Urinary bladder (tissue), 4 donors: ENCODE measurements at places on chromosomes 7 and 10. TPM values are rescaled to one million over a fixed set of nuclear protein-coding genes. Genes with fewer than 3 reads are reported as not detected.

Gene PLPP4
- 3.6 TPM for total RNA-seq

Gene TEX36
- total RNA-seq = not detected

Gene FANK1
- total RNA-seq = 2.0 TPM

Gene BMI1
- 60.1 TPM for total RNA-seq

Gene ACHE
- 4.0 TPM for total RNA-seq

Gene BTAF1
- total RNA-seq = 81.8 TPM

Gene AKR1E2
- total RNA-seq = 23.0 TPM

Gene SLC35B4
- 16.6 TPM for total RNA-seq

Gene KCNIP2
- total RNA-seq = 2.4 TPM

Gene CCDC146
- total RNA-seq = 25.7 TPM

Gene CDH23
- 9.9 TPM for total RNA-seq

DNA sequence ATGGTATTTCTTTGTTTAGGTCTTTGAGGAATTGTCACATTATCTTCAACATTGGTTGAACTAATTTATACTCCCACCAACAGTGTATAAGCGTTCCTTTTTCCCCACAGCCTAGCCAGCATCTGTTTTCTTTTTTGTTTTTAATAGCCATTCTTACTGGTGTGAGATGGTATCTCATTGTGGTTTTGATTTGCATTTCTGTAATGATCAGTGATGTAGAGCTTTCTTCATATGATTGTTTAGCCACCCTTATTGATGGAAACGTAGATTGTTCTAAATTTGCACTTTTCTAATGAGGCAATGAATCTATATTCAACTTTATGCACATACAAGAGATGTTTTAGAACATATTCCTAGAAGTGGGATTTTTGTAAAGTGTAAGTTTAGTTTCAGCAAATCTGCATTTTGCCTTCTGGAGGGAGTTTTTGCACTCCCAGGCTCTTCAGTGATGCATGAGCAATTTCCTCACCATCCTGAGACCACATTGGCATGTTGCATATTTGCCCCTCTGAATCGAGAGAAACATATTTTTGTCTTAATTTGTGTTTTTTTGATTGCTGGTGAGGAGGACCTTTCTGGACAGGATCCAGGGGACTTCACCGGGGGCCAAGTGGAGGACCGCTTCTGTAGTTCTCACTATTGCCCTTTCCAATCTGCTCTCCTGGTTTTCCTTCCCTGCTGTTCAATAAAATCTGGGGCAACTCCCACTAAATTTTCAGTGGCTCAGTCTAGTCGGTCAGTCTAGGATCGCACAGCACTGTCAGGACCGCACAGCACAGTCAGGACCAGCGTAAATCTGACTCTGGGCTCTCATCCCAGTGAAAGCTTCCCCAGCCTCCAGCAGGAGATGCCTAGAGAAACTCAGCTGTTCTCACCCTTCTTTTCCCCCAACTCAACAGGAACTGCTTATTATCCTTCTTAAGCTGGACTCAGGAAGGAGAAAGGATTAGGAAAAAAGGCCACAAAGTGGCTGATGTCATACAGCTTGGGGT lies 157.0 kb downstream of the PTPN20 start:
- no peak for DNase-seq

DNA sequence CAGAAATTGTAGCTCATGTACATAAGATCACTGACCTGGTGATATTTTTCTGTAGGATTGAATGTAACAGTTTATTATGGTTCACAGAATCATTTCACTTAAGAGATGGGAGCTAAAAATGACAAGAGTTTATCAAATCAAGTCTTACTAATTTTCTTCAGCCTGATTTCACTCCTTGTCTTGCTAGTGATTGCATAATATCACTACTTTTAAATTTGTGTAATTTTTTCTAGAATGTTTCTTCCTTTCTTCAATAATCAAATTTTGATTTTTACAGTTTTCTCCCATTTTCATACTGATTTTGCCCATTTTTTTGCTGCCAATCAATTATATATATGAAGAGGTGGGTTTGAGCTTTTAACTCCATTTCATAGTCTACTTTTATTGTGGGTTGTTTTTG lies 68.8 kb upstream of the TMEM140 start:
- no peak for DNase-seq

DNA sequence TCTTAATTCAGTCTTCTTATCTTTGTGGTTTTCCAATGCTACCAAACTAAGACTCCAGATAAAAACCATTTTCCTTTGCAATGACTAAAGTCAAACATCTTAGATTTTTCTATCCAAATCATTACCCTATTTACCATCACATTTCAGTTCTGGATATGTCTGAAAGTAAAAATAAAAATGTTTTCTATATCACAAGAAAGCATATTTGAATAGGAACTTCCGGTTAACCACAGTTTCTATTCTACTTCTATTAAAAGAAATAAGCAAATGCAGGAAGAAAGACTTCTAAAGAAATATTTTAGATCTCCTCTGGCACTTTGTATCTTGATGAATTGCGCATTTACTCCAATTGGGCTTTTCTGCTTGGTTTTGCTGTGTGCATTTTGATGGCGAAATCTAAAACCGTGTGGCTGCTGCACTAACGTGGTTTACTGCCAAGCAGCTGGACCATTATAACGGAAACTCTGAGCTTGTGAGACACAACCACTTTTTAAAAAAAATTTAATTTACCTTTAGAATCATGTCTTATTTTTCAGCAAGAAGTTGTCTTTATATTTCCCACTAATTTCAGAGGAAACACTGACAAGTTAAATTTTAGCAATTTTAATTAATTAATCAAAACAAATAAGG lies 146.1 kb downstream of the VPS50 start:
- no peak for DNase-seq

- no peak for DNase-seq
Measured at GRCh38 chr7:133688483-133689239, 435.8 kb downstream of the EXOC4 start.

GRCh38 chr7:138746073-138746472 lies 44.9 kb upstream of the SVOPL start:
- DNase-seq = no peak

DNA sequence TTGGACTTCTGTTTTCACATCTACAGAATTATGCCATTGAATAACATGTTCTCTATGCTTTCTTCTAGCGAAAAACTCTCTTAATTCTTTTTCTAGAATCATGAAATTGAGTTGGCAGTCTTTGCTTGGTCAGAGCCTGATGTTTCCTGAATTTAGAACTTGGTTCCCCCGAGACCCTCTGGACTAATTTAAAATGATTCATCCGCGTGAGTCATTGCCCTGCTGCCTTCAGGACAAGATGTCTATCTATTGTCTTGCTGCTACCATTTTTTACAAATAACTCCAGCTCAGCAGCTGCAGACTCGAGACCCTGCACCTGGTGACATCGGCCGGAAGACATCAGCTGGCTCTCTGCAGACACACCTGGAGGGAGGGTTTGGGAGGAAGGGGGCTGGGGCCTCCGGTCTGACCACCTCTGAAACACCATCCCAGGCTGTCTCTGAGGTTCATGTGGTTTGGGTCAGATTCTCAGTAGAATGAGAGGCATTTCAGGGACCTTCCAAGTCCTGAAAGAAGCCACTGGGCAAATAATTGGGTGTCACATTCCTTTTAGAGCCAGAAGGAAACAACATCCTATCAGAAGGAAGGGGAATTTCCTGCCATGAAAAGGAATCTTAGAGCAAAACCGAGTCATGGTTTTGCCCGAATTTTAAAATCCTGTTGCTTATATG lies 20.9 kb upstream of the KLF6 start:
- no peak for DNase-seq

GRCh38 chr7:15352421-15353206 lies 209.2 kb downstream of the AGMO start:
- DNase-seq = no peak

- DNase-seq = no peak
Measured at GRCh38 chr10:132468651-132469050, 68.9 kb upstream of the INPP5A start.

DNA sequence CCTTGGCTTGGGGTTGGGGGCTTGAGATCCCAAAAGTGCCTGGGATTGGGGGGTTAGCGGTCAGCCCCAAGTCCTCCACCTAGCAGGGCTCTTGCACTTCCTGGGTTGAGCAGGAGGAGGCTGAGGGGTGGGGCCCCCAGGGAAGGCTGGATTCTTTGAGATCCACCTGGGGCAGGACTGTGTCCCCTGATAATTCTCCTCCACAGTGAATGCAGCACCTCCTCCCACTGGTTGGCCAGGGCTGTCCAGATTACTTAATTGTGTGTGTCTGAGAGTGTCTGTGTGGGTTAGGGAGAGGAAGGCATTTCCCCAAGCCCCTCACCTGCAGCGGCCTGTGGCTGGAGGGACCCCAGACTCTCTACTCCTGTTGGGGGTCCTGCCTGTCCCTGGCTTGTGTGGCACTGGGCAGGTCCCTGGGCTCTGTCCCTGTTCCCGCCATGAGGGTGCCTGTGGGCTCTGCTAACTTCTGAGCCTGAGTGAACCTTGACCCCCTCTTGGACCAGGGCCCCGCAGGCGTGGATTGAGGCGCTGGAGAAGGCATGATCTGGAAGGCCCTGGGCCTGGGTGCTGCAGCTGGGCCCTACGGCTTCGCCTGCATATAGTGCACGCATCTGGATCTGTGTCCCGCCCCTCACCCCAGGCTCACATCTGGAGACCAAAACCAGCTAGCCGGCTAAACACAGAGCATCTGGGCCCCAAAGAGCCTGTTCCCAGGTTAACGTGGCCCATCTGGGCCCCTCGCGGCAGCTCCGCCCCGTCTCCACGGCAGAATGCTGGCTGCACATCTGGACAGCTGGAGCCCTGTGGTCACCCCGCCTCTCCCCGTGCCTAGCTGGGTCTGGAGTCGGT lies 10.4 kb downstream of the TMEM270 start:
- no peak for DNase-seq

- DNase-seq = no peak
Measured at GRCh38 chr7:105154084-105154483, 140.1 kb downstream of the KMT2E start.

DNA sequence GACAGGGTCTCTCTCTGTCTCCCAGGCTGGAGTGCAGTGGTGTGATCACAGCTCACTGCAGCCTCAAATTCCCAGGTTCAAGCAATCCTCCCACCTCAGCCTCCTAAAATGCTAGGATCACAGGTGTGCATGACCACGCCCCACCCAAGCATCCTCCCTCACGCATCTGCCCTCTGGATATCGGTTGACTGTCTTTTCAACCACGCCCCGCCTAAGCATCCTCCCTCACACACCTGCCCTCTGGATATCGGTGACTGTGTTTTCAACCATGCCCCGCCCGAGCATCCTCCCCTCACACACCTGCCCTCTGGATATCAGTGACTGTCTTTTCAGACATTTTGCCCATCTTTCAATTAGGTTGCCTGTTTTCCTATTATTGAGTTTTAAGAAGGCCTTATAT lies 140.5 kb downstream of the MAD1L1 start:
- no peak for DNase-seq

DNA sequence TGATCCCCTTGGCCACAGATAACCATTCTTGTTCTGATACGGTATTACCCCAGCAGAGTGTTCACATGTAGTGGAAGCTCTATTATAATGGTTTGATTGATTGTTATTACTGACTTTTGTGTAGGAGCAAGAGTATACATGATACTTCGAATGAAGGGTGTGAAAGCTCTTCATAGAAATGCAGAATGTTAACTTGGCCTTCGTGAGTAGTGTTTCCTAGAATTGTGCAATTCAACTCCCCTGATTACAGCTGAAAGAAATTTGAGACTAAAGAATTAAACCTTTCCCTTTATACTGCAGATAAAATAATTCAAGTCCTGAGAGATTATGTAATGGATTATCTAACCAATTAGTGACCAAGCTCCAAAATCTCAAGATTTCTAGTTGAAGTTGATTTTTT lies 38.2 kb downstream of the MKLN1 start:
- no peak for DNase-seq

DNA sequence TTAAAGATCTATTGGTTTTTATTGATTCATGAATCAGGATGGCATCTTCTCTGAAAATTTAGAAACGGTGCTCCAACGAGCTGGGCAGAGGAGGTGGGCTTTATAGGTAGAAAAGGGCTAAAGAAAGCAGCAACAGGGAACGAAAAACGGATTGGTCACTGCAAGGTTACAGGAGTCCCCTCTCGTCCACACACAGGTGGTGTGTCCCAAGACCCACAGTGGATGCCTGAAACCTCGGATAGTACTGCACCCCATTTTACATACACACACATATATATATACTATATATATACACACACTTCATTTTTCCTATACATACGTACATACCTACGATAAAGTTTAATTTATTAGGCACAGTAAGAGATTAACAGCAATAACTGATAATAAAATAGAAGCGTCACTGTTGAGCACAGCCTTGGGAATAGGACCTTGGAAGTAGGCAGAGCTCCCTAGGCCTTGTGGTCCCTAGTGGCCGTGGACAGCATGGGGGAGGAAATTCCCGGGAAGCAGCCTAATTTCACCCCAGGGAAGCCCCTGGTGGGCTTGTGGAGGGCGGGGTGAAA lies 737 bp upstream of the NUB1 start:
- DNase-seq = no peak

- no peak for DNase-seq
Measured at GRCh38 chr7:39375047-39375873, 190.9 kb upstream of the YAE1 start.

- DNase-seq = no peak
Measured at GRCh38 chr10:128865436-128866195, 601.4 kb upstream of the MGMT start.

DNA sequence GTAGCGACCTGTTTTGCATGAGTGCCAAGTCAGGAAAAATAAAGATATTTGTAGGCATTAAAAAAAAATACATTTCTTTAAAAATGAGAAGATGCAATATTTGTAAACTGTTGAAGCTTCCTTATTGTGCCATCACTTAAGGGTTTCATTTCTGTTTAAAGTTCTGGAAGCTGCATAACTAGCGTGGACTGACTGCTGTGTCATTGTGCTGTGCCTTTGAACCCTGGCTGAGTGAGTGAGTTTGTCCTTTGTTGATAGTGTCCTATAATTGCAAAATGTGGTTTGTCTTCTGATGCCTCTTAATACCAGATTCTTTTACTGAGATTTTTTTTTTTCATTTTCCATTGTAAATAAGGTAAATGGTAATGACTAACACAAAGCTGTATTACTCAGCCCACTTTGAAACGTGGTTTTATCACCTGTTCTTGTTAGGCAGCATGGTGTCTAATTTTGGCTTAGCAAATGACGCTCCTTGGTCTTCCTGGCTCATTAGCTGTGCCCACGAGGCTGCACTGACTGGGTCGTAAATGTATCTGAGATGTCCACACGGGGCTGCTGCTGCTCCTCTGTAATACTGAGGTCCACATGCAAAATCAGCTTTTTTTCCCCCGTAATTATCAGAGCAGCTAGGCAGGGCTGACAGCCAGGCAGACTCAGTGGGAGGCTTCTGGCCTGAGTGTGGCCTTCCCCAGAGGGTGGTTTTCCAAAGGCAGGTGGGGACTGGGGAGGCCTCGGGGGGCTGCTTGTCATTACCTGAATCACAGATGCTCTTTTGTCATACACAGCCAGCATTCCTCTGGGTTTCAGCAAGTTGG lies 14.8 kb downstream of the ZSCAN25 start:
- peak; percentile 10 for DNase-seq

DNA sequence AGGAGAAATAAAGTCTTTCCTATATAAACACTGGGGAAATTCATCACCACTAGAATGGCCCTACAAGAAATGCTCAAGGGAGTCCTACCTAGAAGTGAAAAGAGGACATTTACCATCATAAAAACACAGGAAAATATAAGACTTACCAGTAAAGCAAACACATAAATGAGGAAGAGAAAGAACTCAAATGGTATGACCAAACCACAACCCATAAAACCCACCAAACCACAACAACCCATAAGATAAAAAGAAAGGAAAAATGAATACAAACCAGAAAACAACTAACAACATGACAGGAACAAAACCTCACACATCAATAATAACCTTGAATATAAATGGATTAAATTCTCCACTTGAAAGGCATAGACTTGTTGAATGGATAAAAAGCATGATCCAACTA lies 71.9 kb upstream of the DIP2C start:
- DNase-seq = no peak

- peak; percentile 17 for DNase-seq
Measured at GRCh38 chr7:40499718-40500117, 364.9 kb downstream of the SUGCT start.
